ENCODE measurements at places on chromosomes 4 and X.
A peak's percentile ranks its signal among the peaks of the same experiment; 100 is the strongest.

GRCh38 chr4:153509724-153510123 is 43.6 kb downstream of the TMEM131L start:
- DNase-seq, result no peak

- no peak for DNase-seq
Measured at GRCh38 chr4:7805533-7806337, 133.9 kb downstream of the AFAP1 start.

DNA sequence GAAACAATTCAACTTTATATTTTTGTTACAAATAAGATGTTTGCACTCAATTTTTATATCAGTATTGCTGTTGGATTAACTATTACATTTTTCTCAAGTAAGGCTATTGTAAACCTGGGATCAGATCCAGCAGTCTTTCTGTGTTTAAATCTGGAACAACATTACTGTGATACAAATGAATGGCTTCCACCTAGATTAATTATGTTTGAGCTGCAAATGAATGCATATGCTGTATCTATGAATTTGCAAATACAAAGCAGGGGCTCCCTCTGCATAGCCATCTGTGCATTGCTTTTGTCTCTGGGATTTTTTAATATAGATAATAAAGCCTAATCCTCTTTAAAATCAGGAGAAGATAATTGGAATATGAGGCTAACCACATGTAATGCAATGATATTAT is 69.8 kb upstream of the NEIL3 start:
- DNase-seq, result no peak

GRCh38 chr4:137370679-137371078 is 161.6 kb downstream of the PCDH18 start:
- no peak for DNase-seq

- no peak for DNase-seq
Measured at GRCh38 chrX:28969126-28969525, 381.9 kb downstream of the IL1RAPL1 start.

- no peak for DNase-seq
Measured at GRCh38 chr4:62204136-62204535, 1004.0 kb downstream of the ADGRL3 start.

DNA sequence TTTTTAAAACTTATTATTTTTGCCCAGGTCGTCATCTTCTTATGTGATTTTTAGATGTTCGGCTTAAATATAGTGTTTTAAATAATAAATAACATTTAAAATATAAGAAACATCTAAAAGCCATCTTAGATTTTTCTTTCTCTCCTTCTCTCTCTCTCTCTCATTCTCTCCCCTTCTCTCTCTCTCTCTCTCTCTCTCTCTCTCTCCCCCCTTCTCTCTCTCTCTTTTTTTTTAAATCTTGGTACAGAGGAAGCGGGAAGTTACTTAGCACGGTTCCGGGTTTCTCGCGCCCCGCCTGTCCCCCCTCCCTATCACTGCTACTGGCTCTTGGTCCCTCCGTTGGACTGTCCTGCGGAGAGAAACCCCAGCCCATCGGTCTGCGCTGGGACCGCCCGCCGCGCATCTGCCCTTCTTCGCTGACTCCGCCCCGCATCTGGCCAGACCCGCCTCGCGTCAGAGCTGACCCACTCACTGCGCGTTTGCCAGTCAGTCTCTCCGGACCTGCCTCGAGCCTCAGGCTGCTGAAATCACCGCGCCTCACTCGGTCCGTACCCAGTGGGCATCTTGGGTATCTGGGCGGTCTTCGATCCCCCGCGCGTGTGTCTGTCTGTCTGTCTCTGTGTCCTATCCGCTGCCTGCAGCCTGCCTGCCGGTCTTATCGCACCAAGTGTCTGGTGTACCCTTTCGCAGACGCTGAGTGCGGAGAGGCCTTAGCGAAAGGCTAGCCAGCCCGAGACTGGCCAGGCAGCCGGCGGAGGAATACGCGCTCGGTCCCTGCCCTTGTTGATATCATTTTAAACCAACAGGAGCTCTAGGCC is at the start of gene PABPC5:
PABPC5 (plus strand) TSS at position 489 of the 818 bp plus-strand sequence. CDS start 739 bp downstream, outside the sequence.
- peak; percentile 91 for DNase-seq

GRCh38 chr4:150181536-150181935 is 103.3 kb downstream of the DCLK2 start:
- peak; percentile 33 for DNase-seq

- DNase-seq, result no peak
Measured at GRCh38 chrX:147978931-147979330, 2.2 kb upstream of the FMR1NB start.

- peak; percentile 80 for DNase-seq
Measured at GRCh38 chr4:3073158-3074077, 920 bp downstream of the HTT-AS start.

DNA sequence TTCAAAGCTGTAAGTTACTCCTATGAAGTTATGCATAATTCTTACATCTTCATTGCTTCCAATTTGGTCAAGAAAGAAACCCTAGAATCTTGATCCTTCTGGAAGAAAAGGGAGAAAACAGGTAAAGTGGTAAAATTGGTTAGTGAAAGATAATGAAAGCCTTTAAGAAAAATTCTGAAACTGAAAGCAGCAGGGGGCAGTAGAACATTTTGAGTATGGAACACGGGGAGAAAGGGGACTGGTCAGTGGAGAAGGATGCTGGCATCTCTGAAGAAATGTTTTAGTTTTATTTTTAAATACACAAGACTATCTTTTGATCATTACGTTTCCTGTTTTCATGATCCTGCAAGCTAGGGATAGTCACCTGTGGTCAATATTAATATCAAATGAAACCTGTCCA is 54.3 kb downstream of the SLIT2 start:
- no peak for DNase-seq

DNA sequence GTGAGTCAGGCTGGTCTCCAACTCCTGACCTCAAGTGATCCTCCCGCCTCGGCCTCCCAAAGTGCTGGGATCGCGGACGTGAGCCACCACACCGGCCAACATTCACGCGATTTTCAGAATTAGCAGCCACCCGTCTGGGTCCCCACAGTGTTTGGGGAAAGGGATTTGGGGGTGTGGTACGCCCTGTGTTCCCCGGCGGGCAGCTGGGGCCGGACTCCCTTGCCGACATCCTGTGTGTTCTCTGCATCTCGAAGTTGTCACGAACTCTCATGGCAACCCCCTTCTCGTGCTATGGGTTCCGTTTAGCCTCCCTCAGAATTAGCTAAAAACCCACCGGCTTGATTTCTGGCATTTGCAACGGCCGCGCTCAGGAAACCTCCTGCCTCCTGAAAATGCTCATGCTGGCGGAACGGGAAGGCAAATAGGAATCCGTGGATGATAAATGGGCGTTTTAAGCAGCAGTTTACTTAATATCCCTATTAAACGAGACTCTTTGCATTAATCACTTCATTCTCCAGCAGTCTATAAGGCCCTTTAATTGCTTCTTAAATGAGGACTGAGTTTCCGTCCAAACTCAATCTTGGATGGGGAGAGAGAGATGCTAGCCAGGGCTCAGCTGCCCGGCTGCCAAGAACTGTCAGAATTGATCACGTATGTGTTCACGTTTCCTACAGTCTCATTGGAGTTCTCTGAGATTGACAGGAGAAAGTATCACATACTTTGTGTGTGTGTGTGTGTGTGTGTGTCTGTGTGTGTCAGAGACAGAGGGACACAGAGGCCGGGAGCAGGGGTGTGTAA is 78.9 kb upstream of the PPP2R3B start:
- no peak for DNase-seq

GRCh38 chr4:184349283-184350039 is 124.9 kb downstream of the IRF2 start:
- no peak for DNase-seq

GRCh38 chrX:121154858-121155404 is 107.5 kb downstream of the GLUD2 start:
- DNase-seq, result no peak

DNA sequence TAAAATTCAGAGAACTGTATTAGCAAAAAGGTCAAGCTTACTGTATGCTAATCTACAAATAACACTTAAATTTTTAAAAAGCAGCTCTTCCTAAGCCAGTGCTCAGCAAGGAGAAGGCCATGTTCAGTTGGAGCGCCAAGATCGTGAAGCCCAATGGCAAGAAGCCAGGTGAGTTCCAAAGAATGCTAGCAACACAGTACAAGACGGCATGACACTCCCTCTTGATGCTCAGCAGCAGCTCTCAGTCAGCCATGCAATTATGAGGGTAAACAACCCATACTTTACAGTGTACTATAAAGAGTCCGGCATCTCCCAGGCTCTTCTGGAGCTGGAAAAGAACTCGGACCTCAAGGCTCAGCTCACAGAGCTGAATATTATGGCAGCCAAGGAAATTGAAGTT is 34.9 kb downstream of the STX18 start:
- no peak for DNase-seq

GRCh38 chr4:66736606-66737005 is 808.7 kb downstream of the CENPC start:
- DNase-seq, result peak; percentile 29

DNA sequence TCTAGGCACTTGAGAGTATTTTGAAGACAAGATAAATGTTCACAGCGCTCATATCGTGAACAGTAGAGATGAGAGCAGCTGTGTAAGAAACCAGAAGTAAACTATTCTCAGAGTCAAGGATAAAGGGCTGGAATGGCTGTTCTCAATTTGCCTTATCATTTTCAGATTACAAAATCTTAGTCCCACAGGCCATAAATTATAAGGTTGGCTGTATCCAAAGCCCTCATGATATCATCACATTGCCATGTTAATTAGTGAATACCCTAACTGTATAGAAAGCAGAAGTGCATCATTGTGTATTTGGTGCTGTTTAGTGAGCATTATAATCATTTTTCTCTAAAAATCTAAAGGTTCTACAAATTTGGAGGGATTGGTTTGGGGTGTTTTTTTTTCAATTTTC is 168.9 kb upstream of the EDNRA start:
- DNase-seq, result no peak

GRCh38 chr4:118773429-118773792 is 62.5 kb downstream of the SEC24D start:
- DNase-seq, result no peak

GRCh38 chrX:153572601-153573000 is 26.3 kb downstream of the CCNQ start:
- DNase-seq, result no peak

- peak; percentile 25 for DNase-seq
Measured at GRCh38 chr4:4480205-4480604, 61.6 kb downstream of the STX18 start.

GRCh38 chr4:748461-748860 is 42.8 kb downstream of the PCGF3 start:
- DNase-seq, result no peak

DNA sequence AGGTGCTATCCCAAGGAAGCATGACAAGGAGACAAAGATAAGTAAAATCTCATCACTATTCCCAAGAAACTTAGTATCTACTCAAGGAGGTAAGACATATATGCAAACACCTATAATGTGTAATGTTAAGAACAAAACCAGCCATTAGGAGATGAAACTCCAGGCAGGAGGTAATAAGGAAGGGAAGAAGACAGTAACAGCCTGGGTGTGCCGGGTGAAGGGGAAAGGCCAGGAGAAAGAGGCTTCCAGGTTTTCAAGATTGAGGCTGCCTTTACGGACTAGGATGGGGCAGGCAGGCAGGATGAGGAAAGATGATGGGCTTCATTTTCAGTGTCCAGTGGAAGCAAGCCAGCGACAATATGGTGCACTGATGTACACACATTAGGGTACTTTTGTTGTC is 62.5 kb downstream of the LEF1 start:
- DNase-seq, result no peak

DNA sequence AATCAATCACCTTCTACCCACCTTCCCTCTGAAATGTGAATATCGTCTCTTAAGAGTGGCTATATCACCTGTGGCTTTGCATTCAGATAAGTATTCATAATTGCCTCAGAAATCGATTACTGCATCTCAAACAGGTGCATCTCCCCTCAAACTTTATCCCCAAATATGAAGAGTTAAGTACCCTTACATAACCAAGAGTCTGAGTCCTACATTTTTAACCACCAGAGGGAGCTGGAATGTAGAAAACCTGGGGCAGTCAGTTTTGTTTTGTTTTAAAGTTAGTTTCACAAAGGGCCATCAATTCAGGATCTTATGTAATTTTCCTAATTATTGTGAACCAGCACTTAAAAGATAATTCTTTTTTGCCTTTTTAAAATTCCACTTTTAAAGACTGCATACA is 5.7 kb downstream of the TCEANC start:
- DNase-seq, result peak; percentile 28

DNA sequence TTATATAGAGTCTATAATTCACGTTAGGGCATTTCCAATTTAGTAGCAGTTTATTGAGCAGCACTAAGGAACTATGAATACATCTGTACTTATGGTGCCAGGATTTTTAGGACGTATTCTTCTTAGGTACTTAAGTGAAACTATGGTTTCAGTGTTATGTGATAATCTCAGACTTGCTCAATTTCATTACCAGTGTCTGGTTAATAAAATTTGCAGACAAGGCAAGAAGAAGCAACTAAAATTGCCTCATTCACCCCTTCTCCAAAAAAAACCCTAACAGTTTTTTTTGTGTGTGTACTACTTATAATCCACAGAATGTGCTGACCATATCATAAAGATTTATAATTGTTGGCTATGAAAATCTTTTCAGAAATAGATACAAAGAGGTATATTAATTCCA is 6.0 kb upstream of the CXCL10 start:
- no peak for DNase-seq

DNA sequence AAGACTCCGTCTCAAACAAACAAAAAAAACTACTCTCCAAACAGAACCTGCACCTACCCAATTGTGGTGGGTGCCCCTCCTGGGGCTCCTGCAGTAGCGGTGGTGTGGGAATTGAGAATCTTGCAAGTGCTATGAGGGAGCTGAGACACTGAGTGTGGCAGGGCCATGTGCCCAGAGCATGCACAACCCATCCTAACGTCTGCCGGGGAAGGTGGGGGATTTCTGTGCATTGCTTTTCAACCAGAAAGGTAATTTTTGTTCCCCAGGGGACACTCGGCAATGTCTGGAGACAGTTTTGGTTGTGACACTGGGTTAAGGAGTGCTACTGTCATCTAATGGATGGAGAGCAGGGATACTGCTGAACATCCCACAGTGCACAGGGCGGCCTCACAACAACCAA is 35.7 kb downstream of the TBL1X start:
- no peak for DNase-seq

DNA sequence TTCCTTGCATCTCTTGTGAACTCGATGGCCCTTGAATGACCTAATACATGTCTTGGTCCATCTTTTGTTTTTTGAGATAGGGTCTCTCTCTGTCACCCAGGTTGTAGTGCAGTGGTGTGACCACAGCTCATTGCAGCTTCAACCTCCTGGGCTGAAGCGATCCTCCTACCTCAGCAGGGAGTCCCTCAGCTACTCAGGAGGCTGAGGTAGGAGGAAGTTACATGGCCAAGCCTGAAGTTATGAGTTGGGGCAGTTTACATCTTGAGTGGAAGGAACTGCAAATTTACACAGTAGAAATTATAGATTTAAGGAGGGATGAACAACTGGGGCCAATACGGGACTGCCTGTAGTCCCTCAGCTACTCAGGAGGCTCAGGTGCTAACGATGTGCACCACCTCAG is 97.2 kb upstream of the METTL14 start:
- no peak for DNase-seq

GRCh38 chr4:88891636-88892035 is 165.3 kb downstream of the FAM13A start:
- DNase-seq, result no peak

- DNase-seq, result no peak
Measured at GRCh38 chr4:141309874-141310273, 89.2 kb downstream of the ZNF330 start.

GRCh38 chr4:110003401-110004187 is 90.9 kb downstream of the EGF start:
- no peak for DNase-seq

All from retina (tissue), 1 donor.